Fibroblast of skin of scalp (primary cell): ENCODE measurements at places on chromosomes 5 and 9.

- no peak for DNase-seq
Measured at GRCh38 chr5:53095217-53095616, 14.3 kb downstream of the MOCS2 start.

GRCh38 chr5:179222246-179223017 is 122.8 kb downstream of the ADAMTS2 start:
- no peak for DNase-seq

DNA sequence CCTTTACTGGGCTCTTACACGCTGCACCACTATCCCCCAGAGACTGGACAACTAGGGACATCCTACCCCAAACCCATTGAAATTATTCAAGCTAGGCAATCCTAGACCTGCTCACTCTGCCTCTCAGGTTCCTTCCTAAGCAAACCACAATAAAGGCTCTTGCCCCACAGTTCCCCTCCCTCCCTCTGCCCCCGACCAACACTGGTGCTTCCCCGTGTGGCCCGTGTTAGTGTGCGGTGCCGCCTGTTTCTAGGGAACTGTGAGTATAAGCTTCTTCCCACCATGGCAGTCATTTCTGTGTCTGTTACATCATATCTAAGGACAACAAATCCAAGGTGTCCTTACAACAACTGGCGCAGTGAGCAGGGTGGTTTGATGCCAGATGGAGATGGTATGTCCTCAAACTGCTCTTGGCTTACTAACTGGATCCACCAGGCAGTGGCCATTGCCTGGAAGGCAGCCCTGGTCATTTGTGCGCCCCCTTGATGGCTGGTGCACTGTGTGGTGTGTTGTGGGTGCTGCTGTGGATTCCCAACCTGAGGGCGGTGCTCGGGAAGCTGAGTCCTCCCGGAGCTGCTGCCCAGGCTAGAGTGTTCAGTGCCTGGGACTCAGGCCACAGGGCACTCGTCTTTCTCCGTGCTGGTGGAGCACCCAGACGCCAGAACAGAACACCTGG is 8.4 kb upstream of the MXD3 start:
- DNase-seq: no peak

DNA sequence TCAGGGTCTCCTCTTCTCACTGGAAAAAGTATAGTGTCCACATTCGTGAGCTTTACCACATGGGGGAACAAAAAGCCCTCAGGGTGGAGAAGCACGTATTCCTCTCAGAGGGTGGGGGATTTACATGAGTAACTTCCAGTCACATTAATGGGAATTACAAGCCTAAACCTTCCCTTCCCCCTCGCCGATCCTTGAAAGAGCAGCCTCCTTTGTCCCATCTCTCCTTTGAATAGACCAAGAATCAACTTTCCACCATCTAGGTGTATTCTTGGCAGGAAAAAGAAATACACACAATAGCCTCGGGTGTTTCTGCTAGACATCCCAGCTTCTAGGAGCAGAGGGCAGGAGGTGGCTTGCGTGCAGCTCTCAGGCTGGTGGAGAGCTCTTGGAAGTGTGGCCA is 144.4 kb downstream of the ZNF462 start:
- DNase-seq: no peak

GRCh38 chr5:58239045-58239444 is 220.8 kb downstream of the PLK2 start:
- DNase-seq: no peak
